ENCODE measurements at places on chromosomes 12 and 14.

DNA sequence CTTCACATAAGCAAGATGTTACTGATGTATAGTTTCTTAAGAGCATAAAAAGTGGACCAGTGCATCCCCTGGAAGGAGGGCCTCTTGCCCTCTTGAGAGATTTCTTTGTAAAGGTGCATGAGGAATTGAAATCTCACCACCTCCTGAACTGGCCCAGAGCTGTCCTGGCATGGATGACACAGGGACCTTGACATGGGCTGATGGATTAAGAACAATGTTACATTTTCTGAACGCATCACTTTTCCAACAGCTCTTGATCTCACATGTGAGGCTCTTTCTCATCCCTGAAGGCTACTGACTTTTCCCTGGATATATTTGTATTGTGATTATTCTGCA is 360.4 kb downstream of the RGS6 start:
- DNase-seq: no peak

GRCh38 chr12:30531731-30532678 is 163.7 kb downstream of the IPO8 start:
- no peak for DNase-seq

GRCh38 chr14:22220427-22220826 is 368.6 kb downstream of the DAD1 start:
- DNase-seq: no peak

DNA sequence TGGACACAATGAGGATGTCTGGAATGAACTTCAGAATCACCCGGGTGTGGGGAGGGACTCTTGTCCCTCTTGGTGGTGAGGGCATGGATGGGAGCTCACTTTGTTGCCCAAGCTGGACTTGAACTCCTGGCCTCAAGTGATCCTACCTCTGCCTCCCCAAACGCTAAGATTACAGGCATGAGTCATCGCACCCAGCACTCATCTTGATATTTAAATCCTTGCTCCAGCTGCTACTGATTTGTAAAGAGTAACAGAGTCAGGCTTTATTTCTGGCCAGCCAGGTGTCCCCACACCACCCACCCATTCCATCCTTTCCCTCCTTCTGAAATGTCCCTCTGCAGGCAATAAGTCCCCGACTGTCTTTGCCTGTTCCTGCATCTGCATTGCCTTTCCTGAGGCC is 4.9 kb downstream of the DDX54 start:
- DNase-seq: no peak

DNA sequence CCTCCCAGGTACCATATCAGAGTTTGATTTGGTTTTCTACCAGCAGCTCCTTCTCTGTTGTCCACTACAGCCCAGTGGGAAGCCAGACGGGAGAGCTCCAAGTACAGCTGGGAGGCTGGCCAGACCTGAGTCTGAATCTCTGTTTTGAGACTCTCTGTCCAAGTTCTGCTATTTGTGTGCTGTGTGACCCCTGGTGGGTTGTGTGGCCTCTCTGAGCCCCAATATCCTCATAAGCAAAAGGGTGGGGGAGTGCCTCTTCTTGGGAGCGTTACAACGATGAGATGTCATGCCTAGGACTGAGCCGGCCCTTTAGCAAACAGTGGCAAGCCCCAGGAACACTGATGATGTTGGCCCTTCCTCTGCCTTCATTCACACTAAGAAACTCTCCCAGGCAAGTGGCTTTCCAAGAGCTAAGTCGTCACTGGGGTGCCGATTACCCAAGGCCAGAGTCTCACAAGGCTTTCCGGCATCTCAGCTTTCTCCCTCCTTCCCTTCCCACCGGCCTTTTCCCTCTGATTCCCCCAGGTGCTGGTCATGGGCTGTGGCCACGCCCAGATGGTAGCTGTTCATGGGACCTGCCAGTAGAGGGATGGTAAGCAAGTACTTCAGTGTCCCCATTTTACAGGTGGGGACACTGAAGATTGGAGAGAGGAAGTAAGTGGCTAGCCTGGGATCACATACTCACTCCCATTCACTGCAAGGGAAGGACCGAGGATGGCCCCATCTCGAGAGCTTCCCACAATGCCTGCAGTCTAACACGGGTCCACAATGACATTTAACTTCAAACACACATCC is 47.7 kb downstream of the BCL11B start:
- DNase-seq: no peak

- DNase-seq: no peak
Measured at GRCh38 chr14:65783576-65783975, 371.0 kb downstream of the FUT8 start.

DNA sequence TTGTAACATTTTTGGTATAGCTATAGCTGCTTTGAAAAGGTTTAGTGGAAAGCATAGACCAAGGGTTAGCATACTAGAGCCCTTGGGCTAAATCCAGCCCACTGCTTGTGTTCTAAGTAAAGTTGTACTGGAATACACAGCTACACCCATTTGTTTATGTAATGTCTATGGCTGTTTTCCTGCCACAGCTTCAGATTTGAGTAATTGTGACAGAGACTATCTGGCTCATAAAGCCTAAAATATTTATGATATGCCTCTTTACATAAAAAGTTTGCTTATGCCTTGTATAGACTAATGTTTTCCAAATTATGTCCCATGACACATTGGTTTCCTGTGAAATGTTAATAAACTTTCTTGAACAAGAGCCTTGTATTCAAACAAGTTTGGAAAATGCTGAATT is 234.8 kb upstream of the ATP2B1 start:
- no peak for DNase-seq

GRCh38 chr12:99053616-99054362 is 408.7 kb downstream of the APAF1 start:
- DNase-seq: no peak

DNA sequence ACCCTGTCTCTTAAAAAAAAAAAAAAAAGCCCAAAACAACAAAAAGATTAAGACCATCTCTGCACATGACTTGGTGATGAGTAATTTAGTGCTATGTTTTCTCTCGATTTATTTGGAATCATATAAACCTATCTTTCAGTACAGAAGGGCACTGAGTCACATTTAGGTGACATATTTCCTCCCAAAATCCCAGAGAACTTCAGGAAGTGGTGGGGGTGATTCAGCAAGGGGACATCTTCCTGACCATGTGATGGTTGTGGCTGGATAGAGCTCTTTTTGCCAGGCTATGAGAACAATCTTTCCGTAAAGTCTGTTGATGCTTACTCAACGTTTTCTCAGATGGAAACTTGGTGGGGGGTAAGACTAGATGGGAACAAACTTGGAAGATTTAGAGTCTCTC is 50.0 kb downstream of the PPFIBP1 start:
- no peak for DNase-seq

- DNase-seq: no peak
Measured at GRCh38 chr12:104495786-104496185, 39.0 kb downstream of the CHST11 start.

GRCh38 chr14:58488550-58488949 is 61.0 kb downstream of the KIAA0586 start:
- DNase-seq: no peak

DNA sequence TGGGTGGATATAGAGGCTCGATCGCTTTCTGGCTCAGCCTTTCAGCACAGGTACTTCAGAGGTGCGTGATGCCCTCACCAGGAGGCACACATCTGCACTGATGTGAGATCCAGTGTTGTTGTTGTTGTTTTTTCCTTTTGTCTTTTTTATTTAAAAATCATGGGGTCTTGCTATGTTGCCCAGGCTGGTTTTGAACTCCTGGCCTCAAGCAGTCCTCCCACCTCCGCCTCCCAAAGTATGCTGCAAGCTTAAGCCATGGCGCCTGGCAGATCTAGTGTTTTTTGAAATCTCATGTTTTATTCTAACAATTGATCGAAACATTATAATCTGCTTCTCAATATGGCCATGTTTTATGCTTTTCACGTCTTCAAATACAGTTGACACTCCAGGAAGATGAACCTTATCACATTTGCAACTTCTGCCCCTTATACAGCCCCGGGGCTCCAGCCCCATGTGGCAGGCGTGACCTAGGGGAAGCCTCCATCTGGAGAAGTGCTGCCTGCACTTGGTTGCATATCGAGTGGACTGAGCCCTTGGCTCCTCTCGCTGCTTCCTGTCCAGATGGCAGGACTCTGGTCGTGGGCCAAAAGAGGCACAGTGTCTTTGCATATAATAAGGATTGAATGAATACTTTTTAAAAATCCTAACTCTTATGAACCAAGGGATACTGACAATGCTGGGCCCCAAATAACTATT is 71.7 kb downstream of the TRAF3 start:
- peak; percentile 52 for DNase-seq

GRCh38 chr12:29176941-29177340 is 27.9 kb downstream of the FAR2 start:
- DNase-seq: no peak
